ENCODE measurements at places on chromosomes 2 and 18.

GRCh38 chr2:124683536-124684428 is 658.7 kb downstream of the CNTNAP5 start:
- DNase-seq: no peak

GRCh38 chr2:64946769-64947247 is 42.4 kb upstream of the SLC1A4 start:
- no peak for DNase-seq

GRCh38 chr2:236113425-236113824 is 54.8 kb downstream of the GBX2 start:
- DNase-seq: no peak

GRCh38 chr2:41482659-41483058 is 565.2 kb upstream of the PKDCC start:
- DNase-seq: no peak

- no peak for DNase-seq
These were observed 81.5 kb upstream of the SLC66A3 start for GRCh38 chr2:11073776-11074175.

DNA sequence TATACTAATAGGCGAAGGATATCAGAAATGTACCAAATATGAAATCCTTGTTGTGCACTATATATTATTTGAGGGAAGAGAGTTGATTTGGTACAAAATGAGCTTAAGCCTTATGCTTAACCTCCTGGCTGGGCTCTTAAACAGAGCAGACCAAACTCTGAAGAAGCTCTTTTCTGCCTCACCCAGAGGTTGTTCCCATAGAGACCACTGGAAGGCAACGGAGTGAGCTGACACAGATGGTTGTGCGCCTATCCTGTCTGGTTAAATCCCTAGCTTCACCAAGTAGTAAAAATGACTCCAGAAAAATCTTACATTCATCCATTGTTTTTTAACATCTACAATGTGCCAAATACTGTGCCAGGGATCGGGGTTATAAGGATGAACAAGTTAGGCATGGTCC is 55.9 kb upstream of the NOL4 start:
- no peak for DNase-seq

DNA sequence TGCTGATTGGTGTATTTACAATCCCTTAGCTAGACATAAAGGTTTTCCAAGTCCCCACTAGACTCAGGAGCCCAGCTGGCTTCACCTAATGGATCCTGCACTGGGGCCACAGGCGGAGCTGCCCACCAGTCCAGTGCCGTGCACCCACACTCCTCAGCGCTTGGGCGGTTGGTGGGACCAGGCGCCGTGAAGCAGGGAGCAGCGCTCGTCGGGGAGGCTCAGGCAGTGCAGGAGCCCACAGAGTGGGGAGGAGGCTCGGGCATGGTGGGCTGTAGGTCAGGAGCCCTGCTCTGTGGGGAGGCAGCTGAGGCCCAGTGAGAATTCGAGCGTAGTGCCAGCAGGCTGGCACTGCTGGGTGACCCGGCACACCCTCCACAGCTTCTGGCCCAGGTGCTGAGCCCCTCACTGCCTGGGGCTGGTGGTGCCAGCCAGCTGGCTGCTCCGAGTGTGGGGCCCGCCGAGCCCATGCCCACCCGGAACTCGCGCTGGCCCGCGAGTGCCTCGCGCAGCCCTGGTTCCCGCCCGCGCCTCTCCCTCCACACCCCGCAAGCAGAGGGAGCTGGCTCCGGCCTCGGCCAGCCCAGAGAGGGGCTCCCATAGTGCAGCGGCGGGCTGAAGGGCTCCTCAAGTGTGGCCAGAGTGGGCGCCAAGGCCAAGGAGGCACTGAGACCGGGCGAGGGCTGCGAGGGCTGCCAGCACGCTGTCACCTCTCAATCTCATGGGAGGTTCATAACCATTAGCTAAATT is 475.6 kb upstream of the DCC start:
- no peak for DNase-seq

- no peak for DNase-seq
These were observed 337.9 kb upstream of the ACVR2A start for GRCh38 chr2:147506889-147507288.

DNA sequence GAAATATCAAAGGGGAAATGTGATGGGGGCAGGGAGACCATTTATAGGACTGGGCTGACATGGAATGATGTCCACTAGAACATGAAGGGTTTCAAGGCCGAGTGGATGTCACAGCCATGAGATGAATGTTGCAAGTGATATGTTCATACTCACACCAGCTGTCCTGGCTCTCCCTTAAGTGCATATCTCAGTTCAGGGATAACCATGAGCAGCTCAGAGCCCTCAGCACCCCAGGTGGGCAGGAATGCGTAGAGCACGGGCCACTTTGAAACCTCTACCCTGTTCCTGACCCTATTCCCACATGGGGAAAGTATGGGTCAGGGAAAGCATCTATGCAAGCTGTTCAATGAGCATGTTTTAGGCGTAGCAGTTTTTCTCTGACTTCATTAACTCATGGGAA is 12.4 kb upstream of the EML4 start:
- DNase-seq: no peak

DNA sequence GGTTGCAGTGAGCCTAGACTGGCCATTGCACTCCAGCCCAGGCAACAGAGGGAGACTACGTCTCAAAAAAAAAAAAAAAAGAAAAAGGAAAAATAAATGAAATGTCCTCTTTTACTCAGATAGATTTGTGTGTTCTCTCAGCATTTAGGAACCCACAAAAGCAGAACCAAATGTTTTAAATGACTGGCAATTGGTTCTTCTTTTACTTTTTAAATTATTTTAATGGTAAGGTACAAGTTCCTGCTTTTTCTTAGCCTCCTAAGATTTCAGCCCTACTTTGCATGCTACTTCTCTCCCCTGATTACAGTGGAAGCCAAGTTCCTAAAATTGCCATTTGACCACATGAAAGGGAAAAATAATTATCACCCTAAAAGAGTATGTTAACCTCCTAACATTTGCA is 23.5 kb downstream of the SRSF7 start:
- DNase-seq: no peak

GRCh38 chr2:22626621-22627020 is 758.4 kb upstream of the KLHL29 start:
- no peak for DNase-seq

DNA sequence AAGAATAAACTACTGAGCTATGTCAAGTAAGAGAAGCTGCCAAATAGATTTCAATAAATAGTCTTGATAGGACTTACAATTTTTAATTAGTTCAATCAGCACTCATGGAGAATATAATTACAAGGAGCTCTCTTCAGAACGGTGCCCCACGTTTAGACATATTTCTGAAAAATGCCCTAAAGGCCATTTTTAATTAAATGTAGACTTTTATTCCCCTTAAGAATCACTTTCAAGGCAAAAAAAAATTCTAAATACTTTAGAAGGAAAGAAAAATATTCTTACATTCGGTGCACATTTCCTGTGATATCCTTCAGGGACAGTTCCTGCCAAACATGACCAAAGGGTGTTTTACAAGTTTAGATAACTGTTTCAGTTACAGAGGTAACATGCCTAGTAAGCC is 202.5 kb upstream of the CDH7 start:
- DNase-seq: no peak

DNA sequence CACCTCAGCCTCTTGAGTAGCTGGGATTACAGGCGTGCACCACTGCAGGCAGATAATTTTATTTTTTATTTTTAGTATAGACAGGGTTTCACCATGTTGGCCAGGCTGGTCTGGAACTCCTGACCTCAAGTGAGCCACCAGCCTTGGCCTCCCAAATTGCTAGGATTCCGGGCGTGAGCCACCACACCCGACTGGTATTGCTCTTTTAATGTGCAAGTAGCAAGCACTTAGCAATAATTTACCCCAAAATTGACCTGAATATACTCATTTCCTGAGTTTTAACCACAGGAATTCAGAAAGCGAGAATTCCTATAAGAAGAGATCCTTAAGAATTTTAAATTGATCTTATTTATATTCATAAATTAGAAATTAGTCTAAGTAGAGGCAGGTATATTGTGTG is 169.1 kb downstream of the CDH2 start:
- no peak for DNase-seq

DNA sequence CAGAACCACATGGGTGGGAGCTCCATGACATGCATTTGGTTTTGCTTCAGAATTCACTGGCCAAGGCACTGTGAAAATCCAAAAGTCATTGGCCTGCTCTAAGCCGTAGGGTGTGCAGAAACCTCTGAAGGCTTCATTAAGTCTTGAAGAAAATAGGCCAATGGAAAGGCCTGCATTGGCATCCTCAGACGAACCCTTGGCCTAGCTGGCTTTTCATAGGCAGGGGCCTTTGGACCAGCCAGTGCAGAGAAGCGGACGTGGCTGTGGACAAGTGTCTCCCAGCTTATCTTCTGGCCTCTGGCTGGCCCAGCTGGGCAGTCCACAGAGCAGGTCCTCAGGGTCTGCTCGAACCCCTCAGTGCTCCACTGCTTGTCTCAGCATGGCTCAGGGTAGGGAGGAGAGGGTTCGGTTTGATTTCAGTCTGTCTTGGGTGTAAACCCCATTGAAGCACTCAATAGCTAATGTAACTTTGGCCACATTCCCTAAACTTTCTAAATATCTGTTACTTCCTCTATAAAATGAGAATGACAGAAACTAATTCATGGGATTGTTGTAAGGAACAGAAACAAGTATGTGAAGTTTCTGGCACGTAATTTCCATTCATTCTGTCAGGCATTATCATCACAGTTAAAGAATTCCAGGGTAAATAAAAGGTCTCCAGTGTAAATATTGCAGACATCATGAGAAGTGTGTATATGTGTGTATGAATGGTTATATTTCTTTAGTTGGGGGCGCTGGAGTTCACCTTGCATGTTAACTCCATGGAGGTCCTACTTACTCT is 125.5 kb downstream of the TFCP2L1 start:
- DNase-seq: no peak

DNA sequence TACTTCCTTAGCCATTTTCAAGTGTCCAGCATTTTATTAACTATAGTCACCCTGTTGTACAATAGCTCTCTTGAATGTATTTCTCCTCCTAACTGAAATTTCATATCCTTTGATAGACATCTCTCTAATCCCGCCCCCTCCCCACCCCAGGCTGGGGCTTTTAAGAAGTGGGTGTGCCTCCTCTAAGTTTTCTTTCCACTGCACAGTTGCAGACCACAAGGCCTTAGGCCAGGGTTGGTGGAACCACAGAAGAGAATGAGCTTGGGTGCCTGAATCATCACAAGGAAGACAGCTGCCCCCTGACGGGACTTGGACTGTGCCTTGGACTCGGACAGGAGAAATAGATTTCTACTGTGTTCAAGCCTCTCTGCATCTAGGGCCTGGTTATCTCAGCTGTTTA is 193.4 kb downstream of the HAUS1 start:
- DNase-seq: no peak

DNA sequence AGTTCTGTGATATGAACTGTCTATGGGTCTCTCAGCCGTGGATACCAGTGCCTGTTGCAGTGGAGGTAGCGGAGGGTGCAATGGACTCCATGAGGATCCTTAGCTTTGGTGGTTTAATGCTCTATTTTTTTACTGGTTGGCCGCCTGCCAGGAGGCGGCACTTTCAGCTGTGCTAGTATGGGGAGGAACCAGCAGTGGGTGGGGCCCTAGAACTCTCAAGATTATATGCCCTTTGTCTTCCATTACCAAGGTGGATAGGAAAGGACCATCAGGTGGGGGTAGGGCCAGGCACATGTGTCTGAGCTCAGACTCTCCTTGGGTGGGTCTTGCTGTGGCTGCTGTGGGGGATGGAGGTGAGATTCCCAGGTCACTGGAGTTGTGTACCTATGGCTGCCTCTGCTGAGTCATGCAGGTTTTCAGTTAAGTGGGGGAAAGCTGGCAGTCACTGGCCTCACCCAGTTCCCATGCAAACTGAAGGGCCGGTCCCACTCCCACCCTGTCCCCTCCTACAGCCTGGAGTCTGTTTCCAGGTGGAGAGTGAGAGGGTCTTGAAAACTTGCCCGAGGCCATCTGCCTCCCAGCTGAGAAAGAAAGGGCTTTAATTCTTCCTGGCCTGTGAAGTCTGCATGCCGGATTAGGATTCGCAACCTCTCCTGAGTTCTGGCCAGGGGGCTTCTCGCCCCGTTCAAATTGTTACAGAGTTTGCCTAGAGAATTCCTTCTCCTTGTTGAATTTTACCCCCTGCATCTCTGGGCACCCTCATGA is 14.5 kb downstream of the KCNS3 start:
- no peak for DNase-seq

- DNase-seq: no peak
These were observed 130.1 kb downstream of the GCA start for GRCh38 chr2:162473986-162474385.

All from stimulated activated CD4-positive, alpha-beta T cell treated with anti-CD3 and anti-CD28 coated beads, TNF-alpha, amount 100 ng/mL, for 1 hour (primary cell).